ENCODE measurements at places on chromosomes 13 and 19.
A peak's percentile ranks its signal among the peaks of the same experiment; 100 is the strongest.

GRCh38 chr19:4431808-4432674, 25.6 kb downstream of the UBXN6 start:
- DNase-seq: no peak

- DNase-seq: no peak
Measured at GRCh38 chr13:95258619-95259194, 42.5 kb downstream of the ABCC4 start.

DNA sequence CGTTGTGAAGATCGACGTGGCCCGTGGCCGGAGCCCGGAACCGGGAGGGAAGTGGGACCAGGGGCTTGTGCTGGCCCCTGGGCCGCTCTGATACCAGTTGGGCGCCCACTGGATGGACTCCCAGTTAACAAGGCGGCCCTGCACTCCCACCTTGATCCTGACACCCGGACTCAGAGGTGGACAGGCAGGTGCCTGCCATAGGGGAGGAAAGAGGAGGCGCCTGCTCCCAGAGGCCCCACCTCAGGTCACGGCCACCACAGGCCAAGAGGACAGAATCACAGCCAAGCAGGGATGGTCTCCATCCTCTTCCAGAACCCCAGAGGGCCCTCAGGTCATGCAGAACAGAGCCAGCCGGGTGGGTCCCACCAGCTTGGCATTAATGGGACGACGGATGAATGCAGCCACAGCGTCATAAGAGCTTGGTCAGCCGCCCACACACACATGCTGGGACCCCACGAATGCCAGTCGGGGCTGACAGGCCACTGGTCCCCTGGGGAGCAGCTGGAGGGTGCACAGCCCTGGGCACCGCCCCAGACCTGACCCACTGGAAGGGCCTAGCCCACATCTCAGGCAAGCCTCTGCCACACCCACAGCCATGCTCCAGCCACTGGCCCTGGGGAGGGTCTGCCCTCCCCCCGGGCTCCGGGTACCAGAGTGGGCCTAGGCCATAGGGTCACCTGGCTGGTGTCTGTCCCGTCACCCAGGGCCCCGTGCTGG, 9.6 kb upstream of the KLF16 start:
- DNase-seq: no peak

GRCh38 chr13:108070491-108070890, 144.8 kb downstream of the LIG4 start:
- no peak for DNase-seq

DNA sequence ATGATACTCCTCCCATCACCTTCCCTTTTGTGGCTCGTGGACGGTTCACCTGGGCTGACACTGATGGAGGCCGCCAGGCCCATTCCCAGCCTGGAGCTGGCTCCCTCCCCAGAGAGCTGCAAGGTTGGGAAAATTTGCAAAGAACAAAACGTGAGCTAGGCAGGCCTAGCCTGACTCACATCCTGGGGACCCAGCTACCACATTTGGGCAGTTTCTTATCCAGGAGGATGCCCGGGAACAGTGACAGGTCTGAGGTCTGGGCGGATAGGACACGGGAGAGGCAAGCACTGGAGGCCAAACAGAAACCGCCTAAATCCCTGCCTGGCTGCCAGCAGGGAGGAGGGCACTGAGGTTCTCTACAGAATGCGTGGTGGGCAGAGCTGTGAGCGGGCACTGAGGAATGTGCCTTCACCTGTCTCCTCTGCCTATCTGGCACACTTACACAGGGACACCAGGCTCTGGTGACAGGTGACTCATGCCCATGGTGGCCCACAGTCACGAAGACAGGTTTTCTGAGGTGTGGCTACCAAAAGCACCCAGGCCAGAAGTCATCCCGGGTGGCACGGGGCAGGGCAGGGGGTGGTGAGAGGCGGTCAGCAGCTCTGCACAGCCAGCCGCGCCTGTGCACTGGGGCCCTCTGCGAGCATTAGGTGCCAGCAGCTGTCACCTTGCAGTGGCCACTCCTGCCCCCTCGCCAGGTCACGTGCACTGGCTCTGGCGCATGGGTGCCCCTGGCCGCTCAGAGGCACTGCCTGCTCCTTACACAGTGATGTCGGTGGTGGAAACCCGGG, 23.2 kb downstream of the SH3GL1 start:
- DNase-seq: no peak

DNA sequence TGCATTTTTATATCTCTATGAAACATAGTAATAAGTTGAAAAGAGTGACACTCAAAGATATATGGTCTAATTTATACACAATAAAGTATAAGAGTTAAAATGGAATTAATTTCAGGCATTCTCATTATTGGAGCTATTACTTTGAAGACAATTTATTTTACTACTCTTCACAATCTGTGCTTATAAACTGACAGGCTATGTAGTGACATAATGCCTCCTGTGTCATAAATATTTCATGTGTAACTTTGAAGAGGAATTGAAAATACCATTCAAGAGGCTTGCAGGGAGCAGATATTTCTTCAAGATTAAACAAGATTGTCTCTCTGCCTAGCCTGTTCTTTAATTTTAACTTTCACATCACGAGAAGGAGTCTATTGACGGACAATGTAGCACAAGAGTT, 1881.5 kb upstream of the PCDH20 start:
- DNase-seq: no peak

DNA sequence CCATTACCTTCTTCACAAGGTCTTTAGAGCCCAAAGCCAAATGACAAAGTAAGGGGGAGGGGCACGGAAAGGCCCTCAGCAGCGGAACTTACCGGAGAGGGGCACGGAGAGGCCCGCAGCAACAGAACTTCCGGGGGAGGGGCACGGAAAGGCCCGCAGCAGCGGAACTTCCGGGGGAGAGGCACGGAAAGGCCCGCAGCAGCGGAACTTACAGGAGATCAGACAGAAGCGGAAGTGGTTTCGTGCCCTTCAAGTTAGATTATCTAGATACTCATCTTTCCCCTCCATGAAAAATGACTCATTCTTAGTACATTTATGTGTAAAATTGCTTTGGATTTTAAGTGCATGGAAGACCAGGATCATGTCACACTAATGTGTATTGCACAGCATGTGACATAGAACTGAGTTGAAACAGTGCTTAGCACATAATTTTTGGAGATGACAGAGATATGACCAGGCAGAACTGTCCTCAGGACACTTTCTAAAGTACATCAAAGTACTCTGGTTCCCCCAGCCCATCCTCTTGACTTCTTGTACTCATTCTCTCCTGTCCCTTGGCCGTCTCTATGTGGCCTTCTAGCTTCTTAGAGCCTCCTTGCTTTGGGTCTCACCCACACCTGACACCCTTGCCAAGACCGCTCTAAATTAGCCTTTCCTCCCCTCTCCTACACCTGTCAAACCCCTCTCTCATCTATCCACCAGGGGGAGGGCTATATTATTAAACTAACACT, 25.7 kb upstream of the TPTE2 start:
- peak; percentile 84 for DNase-seq

DNA sequence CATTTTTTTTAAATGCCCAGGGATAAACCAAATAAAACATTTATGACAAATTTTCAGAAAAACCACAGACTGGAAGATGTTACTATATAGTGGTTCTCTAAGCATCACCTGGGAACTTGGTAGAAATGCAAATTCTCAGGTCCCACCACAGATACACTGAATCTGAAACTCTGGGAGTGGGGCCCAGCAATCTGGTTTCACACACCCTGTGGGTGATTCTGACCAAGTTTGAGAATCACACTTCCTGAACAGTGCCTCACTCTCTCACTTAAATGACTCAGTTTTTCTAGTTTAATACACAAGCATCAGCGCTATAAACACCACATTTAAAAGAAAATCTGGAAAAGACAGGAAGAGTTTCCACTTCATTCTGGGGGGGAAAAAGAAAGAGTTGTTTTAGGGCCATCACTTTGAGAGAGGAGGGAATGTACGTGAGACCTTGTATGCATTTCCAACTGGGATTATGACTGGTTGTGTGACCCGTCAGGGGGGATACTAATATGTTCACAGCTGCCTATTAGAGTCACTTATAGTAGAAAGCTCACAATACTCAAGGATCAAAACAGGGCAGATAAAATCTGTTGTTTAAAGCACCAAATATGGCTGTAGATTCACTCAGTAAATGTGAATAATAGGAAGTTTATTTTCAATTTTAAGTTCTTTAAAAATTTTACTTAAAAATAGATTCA, 567.7 kb downstream of the GPC6 start:
- DNase-seq: peak; percentile 72

DNA sequence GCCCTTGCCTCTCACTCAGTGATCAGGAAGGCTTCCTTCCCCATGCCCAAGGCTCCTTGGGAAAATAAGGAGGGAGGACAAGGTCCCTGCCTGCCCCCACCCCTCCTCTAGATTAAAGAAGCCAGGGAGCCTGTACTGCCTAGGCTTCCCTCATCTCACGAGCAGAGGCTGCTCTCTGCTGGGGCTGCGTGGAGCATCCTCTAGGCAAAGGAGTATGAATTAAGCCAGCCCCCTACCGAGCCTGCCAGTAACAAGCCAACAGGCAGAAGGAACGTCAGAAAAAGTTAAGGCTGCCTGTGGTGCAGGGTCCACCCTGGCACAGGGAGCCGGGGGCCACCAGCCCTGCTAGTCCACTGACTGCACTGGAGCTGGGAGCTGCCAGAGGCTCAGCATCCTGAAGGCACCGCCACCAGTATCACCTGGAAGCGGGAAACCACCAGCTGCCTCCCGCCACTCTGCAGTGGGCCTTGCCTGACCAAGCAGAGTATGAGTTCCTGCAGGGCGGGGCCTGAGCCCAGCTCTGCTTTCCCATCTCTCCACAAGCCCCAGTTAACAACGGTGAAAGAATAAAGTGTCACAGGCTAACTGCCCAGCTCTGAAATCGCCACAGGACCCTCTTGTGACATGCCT, 6.8 kb downstream of the NAPA start:
- no peak for DNase-seq
